ENCODE measurements at places on chromosomes 6 and 20.

DNA sequence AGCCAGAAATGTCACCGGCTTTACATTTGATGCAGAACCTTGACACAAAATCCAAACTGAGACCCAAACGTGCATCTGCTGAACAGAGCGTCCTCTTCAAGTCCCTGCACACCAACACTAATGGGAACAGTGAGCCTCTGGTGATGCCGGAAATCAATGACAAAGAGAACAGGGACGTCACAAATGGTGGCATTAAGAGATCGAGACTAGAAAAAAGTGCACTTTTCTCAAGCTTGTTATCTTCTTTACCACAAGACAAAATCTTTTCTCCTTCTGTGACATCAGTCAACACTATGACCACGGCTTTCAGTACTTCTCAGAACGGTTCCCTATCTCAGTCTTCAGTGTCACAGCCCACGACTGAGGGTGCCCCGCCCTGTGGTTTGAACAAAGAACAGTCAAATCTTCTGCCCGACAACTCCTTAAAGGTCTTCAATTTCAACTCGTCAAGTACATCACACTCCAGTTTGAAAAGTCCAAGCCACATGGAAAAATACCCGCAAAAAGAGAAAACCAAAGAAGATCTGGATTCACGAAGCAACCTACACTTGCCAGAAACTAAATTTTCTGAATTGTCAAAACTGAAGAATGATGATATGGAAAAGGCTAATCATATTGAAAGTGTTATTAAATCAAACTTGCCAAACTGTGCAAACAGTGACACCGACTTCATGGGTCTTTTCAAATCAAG lies 108.4 kb downstream of the RTN4IP1 start:
- no peak for DNase-seq

DNA sequence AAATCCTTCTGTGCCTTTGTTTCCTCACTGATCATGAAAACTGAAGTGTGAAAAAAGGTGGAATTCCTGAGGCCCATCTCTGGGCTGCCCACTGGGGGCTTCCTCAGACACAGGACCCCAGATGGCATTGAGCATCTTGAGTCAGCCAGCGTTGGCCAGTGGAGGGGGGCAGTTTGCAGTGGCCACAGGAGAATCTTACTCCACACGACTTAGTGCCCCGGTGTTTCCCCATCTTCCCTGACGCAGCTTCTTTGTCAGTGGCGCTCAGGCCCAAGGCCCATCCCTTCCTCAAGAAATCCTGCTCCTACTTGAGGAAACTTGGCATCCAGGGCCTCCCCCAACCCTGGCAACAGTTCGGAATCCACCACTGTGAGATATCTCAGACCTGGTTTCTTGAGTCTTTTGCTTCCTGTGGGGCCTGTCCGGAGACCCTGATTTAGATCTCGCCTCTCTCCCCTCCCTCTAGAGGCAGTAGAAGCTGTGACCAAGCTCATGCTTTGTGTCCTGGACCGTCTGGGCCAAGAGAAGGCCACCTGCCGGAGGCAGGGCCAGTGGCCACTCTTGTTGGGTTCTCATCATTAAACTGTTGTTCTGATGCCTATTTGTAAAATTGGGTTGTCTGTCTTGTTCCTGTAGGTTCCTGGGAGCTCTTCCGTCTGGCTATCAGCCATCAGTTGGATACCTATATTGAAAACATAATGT lies 20.2 kb upstream of the DLGAP4 start:
- DNase-seq = no peak

DNA sequence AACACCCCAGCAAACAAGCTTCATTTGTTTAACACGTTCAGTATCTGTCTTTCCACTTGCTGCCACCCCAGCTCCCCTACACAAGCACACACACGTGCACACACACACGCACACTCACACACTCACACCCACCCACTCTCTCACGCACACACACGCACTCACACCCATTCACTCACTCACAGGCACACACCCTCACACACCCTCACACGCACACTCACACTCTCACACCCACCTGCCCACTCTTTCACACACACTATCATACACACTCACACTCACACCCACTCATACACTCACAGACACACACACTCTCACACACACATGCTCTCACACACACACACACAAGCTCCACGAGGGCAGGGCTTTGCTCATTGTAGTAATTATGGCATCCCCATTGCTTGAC lies 378.8 kb upstream of the SULF2 start:
- DNase-seq = no peak

- DNase-seq = no peak
Measured at GRCh38 chr20:18712131-18712530, 101.5 kb upstream of the SCP2D1 start.

DNA sequence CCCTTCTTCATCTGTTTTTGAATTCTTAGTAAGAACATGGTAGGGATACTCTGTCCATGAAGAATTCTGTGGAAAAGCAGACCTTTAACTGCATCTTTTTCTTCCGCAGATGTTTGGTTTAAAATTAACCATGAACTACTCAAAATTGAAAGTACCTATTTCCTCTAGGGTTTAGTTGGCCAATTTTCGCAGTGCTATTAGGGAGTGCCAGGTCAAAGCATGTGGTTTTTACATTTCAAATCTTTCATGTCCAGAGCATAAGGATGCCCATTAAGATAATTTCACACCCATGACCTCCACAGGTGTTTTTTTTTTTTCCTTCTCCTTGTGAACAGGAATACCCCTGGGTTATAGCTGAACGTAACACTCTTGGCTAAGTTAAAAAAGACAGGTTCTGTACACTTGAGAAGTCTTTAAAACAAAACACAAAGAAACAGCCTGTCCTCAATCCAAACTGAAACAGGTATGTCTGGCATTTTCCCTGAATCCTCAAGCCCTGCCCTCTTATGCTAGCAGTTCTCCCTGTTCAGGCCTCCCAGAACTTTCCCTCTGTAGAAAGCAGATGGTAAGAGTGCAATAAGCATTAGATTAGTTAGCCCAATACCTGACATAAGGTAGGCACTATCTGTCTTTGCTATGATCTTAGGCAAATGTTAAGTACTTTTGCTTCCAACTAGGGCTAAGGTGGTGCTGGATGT lies 67.1 kb downstream of the ELOVL5 start:
- no peak for DNase-seq

GRCh38 chr6:12152023-12152970 lies 137.9 kb upstream of the EDN1 start:
- DNase-seq = no peak

Measured in ACHN (cell line).